ENCODE measurements at places on chromosomes 2 and 18.

DNA sequence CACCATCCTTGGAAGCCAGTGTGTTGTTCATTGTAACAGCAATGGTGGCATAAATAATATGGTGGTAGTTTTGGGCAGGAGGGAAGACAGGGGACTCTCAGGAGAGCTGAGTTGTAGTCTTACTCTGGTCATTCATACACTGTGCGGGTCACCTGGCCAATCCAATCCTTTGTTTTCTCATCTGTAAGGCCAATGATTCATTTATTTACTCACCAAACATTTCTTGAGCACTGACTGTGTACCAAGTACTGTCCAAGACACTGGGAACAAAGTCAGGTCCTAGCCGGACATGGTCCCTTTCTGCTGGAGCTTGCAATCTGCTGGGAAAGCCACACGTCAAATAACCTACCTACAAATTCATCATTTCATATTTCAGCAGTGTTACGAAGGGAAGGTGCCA is 302.7 kb downstream of the CYP26B1 start:
- DNase-seq, result no peak

DNA sequence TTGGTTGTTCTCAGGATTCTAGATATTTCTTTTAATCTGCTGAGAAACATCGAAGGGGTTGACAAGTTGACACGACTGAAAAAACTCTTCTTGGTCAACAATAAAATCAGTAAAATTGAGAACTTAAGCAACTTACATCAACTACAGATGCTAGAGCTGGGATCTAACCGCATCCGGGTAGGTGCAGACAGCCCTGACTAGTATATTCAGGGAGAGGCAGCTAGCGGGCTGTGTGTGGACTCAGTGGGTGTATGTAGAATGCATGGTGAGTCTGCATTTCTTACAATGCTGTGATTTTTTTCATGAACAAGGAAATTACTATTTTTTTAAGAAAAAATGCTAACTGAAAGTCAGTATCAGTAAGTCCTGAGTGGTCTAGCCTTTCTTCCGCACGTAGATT is 10.1 kb downstream of the PPP1R7 start:
- DNase-seq, result no peak

DNA sequence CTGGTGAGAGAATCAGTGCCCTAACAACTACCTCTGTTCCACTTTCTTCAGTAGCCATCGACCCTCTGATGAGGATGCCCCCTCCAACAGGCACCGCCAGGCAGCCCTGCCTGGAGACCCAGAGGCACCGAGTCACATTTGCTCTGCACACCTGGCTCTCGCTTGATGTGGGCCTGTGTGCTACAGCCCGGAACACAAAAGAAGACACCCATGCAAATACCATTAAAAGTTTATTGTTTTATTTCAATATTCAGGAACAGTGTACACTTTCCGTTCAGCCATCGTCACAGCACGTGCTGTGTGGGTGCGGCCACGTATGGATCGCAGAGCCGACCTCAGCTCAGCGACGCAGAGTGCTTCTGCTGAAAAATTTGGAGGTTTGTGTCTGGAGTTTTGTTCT is 154.0 kb downstream of the MBP start:
- no peak for DNase-seq

DNA sequence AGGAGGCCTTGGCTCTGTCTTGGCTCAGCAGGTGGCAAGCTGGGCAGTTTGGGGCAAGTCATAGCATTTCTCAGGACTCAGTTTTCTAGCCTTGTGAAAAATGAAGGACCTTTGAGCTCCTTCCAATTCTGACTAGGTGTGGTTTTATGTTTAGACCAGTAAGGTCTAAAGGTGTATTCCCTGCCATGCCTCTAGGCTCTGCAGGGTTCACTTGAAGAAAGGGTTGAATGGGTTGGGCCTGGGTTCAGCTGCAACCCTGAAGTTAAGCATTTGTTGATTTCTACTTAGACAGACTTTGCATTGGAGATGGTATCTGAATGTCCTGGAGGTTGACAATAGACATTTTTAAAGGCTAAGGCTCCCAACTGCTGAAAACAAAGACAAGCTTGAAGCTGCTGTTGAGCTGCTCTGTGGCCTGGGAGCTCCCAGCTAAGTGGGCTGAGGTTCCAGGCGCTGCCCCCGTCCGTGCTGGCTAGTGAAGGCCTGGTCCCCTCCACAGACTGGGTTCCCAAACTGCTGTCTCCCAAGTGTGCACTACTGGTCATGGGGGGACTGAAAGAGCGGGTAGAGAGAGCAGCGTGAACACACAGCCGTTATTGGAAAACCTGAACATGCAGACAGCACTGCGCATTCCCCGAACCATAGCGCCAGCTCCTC is 100.7 kb upstream of the SMAD7 start:
- DNase-seq, result no peak

GRCh38 chr2:148548716-148549400 is 95.7 kb upstream of the EPC2 start:
- no peak for DNase-seq

GRCh38 chr2:37554687-37555086 is 116.8 kb downstream of the CDC42EP3 start:
- no peak for DNase-seq

GRCh38 chr2:231960810-231961348 is 634 bp upstream of the DIS3L2 start:
- no peak for DNase-seq

DNA sequence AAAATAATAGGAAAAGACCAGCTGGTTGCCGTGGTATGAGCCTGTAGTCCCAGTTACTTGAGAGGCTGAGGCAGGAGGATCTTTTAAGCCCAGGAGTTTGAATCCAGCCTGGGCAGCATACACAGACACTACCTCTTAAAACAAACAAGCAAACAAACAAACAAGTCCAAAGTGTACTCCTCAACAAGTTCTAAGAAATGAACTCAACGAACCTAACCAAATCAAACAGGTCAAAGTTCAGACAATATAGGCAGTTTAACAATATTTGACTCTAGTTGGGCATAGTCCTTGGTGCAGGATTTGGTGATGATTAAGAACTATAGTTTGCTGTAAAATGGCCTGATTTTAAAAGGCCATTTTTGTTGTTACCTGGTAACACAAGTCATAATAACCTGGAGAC is 41.9 kb upstream of the RHOB start:
- no peak for DNase-seq

DNA sequence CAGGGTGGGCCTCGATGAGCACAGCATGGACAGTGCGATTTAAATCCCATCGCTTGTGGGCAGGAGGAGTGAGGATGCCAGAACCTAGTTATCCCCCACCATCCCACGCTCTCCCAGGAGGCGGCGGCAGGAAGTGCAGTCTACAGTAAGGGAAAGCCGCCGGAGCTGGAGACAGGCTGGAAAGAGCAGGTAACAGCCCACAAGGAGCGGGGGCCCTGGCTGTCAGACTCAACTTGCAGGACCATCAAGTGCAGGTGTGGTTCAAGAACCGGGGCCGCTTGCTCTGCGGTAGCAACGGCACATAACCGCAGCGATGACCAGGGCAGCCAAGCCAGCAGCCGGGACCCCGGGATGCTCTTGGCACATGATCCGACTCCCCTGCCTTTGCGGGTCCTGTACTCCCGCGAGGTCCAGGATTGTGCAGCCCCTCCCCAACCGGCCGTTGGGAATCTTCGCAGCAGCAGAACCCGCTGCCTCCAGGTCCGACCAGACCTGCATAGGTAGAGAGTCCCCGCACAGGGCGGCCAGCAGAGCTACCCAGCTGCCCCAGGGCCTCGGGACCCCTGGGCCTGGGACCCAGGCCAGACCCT is 82.1 kb downstream of the BIN1 start:
- no peak for DNase-seq

DNA sequence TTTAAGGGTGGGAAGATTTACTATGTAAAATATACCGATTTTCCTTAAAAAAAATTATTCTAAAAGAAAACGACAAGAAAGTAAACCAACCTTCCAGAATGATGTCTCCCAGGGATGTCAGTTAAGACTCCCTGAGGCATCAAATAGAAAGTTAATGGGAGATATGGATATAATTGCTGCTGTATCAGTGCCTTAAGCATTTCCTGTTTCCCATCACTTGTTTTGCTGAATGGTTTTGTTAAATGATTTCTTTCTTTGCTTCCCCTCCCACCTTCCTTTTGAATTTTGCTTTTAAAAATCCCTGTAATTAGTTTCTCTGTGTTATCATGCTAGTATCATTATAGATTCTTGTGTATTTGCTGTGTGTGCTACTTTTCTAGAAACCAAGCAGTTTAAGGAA is 154.3 kb upstream of the CWC22 start:
- no peak for DNase-seq

DNA sequence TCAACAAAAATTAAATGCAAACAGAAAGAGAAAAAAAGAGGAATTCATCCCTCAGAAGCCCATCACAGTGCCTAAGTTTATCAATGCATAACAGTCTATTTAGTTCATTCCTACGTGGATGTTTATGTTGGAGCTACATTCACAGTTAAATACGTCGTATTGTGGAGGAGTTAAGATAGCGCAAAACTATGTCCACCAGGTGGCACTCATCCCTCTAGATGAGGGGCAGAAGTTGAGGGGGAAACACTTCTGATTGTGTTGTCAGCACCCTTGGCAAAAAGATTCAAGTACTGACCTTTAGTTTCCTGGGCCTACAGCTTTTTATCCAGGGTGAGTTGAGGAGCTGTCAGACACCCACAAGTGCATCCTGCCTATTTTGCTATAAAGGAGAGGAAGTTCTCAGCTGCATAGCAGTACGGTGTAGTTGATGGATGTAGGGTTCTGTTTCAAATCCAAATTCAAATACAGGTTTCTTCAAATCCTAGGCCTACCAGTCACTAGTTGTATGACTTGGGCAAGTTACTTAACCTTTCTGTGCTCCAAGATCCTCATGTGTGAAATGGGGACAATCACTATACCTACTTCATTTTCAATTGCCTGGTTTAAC is 26.8 kb upstream of the MYO1B start:
- no peak for DNase-seq

GRCh38 chr2:41869542-41870264 is 178.1 kb upstream of the PKDCC start:
- DNase-seq, result peak; percentile 44

DNA sequence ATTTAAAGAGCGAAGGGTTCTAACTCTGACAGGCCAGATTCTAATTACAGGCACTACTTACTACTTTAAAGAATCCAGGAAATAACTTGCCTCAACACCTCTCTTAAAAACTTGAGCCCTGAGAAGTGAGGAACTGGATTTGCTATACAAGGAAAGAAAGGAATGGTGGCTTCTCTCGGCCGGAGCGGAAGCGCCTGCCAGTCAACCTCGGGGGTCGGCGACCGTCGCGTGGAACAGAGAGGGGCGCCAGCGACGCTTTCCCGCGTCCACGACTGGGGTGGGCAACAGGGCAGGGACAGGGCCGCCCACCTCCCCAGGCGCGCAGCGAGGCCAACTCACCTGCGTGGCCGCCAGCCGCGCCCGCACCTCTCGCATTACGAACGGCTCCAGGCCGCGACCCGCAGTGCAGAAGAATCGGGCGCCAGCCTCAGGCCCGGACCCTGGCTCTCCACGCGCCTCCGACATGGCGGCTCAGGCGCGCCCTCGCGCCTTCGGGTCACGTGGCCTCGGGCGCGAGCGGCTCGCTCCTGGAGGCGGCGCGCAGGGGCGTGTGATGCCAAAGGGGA is at the start of gene THUMPD2:
Gene THUMPD2 (minus strand): TSS at position 484 of the 566 bp plus-strand sequence. CDS start 19 bp downstream, at position 465.
- DNase-seq, result peak; percentile 37

- DNase-seq, result no peak
These were observed 2.8 kb upstream of the TANC1 start for GRCh38 chr2:158965641-158966040.

DNA sequence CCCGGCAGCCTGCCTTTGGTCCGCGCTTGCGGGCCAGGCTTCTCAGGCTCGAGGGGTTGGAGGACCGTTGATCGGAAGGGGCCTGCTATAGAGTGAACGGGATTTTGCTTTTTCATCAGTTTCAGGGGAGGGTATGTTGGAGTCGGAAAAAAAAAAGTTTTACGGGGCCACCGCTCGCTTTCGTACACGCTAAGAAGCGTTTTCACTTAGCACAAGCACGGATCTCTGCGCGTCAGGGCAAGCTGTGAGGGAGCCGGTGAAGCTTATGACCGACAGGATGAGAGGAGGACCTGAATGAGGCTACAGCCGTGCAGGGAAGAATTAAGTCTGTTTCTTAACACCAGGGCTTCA is 443 bp downstream of the CPSF3 start:
- DNase-seq, result no peak

- no peak for DNase-seq
These were observed 63.8 kb upstream of the SEC11C start for GRCh38 chr18:59075923-59076322.

GRCh38 chr2:94987074-94988020 is 38.2 kb upstream of the MAL start:
- DNase-seq, result no peak

- no peak for DNase-seq
These were observed 21.6 kb upstream of the GPR75 start for GRCh38 chr2:53881360-53881759.

DNA sequence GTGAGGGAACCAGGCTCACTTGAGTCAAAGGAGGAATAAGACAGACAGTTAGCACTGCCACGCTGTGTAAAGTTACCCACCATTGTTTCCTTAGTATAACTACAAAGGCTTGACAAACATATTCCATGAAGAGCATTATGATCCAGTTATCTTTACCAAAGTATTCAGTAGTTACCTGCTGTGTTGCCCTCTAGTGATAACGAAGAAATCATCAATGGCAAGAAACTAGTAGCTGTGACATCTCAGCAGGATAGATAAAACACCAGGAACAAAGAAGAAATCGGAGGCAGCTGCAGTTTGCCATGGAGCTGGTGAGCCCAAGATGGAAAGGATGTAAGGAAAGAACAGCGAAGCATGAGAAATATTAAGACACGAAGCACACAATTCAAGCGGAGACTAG is 215.3 kb upstream of the FSHR start:
- DNase-seq, result no peak

DNA sequence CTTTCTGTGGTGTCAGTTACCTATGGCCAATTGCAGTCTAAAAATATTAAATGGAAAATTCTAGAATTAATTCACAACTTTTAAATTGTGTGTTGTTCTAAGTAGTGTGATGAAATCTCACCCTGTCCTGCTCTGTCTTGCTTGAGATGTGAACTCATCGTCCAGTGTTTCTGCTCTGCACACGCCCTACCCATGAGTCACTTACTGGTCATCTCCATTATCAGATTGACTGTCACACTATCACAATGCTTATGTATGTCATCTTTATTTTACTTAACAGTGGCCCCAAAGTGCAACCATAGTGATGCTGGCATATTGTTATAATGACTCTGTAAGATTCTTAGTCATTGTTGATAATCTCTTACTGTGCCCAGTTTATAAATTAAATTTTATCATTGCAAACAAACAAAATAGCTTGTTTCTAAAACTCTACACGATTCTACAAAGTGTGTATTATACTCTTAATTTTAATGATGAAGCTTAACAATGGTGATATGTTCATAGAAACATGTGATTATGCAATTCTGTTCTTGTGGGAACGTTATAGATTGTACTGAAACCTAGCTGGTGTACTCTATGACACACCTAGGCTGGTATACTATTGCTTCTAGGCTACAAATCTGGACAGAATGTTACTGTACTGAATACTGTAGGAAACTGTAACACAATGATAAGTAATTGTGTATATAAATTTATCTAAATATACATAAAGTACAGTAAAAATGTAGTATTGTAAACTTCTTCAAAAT is 1086.8 kb upstream of the PIK3C3 start:
- DNase-seq, result no peak

- no peak for DNase-seq
These were observed 78.3 kb downstream of the SMAD7 start for GRCh38 chr18:48872234-48873145.

Data from stimulated activated CD8-positive, alpha-beta memory T cell treated with anti-CD3 and anti-CD28 coated beads, Interleukin-15, amount 100 ng/mL, for 24 hours (primary cell).